Vagina (tissue), 2 donors: ENCODE measurements at places on chromosomes 5 and 9.
A peak's percentile ranks its signal among the peaks of the same experiment; 100 is the strongest.

- H3K4me3 ChIP-seq: no peak overlapping the region
- no peaks in the 10 kb centered on the region for H3K36me3 ChIP-seq
- H3K27me3 ChIP-seq: no peaks in the 10 kb centered on the region
- no peak for DNase-seq
- no peak overlapping the region for H3K27ac ChIP-seq
These were observed 4.5 kb downstream of the RCL1 start for GRCh38 chr9:4796988-4797853.

DNA sequence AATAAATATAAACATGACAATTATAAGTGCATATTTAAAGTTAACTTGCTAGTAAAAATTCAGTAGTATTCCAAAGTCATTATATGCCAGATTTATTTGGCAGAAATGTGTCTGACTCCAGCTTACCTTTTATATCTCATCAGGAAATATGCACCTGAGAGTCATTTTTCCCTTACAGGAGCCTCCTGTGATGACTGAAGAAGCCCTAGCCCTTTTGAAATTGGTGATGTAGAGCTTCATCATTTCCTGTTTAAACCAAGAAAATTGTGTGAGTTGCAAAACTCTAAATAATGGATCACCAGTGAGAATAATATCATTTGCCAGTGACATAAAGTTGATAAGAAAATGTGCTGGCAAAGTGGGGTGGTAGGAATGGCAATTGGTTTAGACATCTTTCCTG lies 42.1 kb upstream of the CTNND2 start:
- no peaks in the 10 kb centered on the region for H3K36me3 ChIP-seq
- H3K27ac ChIP-seq: no peak overlapping the region
- H3K27me3 ChIP-seq: no peaks in the 10 kb centered on the region
- H3K4me1 ChIP-seq: no peaks in the 10 kb centered on the region
- no peak overlapping the region for H3K4me3 ChIP-seq
- no peak for DNase-seq

DNA sequence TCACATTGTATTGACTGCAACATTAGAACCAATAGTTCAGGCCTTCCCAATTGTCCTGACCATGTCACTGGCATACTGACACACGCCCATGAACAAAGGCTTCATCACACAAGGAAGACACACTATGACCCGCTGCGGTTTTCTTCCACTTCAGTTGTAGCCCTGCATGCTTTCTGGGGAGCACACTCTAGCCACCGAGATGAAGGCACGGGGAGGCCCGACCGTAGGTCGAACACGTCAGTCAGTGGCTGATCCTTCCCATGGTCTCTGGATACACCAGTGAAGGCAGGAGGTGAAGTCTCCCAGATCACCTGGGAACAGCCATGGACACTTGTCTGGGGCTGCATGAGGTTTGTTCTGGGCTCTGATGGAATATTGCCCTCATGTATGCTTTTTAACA lies 224.7 kb downstream of the FSTL4 start:
- H3K27me3 ChIP-seq: no peaks in the 10 kb centered on the region
- no peak overlapping the region for H3K27ac ChIP-seq
- H3K36me3 ChIP-seq: no peaks in the 10 kb centered on the region
- H3K4me1 ChIP-seq: no peaks in the 10 kb centered on the region
- no peak overlapping the region for H3K4me3 ChIP-seq

DNA sequence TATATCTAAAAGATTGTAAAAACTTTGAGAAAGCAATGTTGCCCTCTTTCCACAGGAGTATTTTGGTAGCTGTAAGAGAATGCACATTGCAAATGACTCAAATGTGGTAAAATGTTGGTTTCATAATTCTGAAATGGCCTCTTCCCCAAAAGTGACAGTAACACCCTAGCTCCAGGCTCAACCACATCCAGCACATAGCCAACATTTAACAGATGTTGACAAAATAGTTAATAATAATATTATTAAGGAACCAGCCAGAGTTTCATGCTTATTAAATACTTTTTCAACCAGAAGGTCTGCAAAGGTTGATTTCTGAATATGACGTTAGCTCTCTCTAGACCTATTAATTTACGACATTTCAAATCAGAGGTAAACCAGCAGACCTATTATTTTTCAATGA lies 1.3 kb downstream of the ANXA1 start:
- peak overlapping the region; percentile 91 for H3K27ac ChIP-seq
- no peak for DNase-seq
- no peaks in the 10 kb centered on the region for H3K36me3 ChIP-seq
- peak overlapping the region; percentile 62 for H3K4me3 ChIP-seq
- H3K27me3 ChIP-seq: no peaks in the 10 kb centered on the region
- H3K4me1 ChIP-seq: peaks cover 84% of the 10 kb centered on the region

DNA sequence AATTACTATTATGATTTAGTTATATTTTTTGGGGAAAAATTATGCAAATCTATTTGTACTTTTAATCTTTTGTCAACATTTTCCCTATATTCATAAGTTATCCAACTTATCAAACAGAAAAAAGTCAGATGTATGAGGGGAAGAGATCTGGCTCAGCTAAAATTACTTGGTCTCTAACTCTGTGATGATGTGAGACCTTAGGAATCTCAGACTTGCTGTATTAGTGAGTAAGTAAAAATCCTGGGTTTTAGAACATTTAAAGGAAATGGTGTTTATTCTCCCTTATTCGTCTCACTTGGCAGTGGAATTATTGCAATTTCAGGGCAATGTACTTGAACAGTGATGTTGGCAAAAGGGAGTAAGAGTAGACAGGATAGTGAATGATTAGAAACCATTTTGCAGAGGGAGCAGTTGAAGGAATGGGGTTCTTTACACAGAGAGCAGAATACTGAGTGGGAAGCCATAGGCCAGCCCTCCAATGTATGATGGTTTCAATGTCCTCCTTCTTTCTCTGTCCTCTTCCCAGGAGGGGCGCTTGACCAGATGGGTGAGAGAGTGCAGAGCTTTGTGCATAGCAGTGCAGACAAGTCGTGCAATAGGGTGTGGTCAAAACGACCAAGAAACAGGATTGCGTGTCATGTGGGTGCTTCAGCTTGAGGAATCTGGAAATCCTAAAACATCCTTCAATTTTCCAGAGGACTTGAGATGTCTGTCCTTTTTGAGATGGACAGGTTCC lies 91.7 kb downstream of the TENT4A start:
- no peak overlapping the region for H3K4me3 ChIP-seq
- H3K27ac ChIP-seq: no peak overlapping the region
- no peaks in the 10 kb centered on the region for H3K36me3 ChIP-seq

- no peak overlapping the region for H3K27ac ChIP-seq
- no peaks in the 10 kb centered on the region for H3K27me3 ChIP-seq
- no peaks in the 10 kb centered on the region for H3K4me1 ChIP-seq
- H3K4me3 ChIP-seq: no peak overlapping the region
- H3K36me3 ChIP-seq: peaks cover 4% of the 10 kb centered on the region
These were observed 15.4 kb upstream of the IARS1 start for GRCh38 chr9:92308893-92309292.

DNA sequence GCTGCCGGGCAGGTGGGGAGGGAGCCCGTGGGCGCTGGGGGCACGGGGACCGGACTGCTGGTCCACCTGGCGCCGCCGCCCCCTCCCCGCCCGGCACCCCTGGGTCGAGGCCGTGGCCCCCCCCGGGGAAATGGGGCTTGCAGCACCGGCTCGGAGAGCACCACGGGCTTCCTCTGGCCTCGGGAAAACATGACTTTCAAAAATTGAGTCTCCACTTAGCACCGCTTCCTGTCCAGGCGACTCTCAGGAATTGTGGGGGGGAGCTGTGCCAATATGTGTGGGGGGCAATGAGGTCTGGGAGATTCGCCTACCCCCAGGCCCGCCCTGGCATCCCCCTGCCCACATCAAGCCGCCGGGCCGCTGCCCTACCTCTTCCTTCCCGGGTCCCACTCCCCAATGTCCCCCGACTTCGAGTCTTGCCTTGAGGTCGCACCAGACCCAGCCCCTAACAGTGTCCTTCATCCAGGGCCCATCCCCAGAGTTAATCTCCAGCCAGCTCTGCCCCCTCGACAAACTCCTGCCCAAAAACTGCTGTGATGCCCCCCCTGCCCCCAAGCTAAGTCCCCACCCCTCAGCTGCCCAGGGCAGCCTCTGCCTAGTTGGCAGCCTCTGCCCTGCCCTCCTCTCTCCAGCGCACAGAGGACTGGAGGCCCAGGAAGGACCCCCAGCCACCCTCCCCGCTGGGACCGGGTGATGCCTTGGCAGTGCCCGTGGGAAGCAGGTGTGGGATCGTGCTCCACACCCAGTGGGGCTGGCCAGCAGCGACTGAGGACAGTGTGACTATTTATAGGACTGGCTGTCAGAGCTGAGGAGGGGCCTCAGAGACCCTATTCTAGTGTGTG lies 3.9 kb downstream of the EGFL7 start:
- H3K4me3 ChIP-seq: peak overlapping the region; percentile 39
- peaks cover 4% of the 10 kb centered on the region for H3K27me3 ChIP-seq
- H3K4me1 ChIP-seq: peaks cover 13% of the 10 kb centered on the region
- no peak for DNase-seq
- H3K27ac ChIP-seq: peak overlapping the region; percentile 13
- H3K36me3 ChIP-seq: no peaks in the 10 kb centered on the region

GRCh38 chr5:132204371-132205135 lies 23.1 kb downstream of the P4HA2 start:
- H3K4me1 ChIP-seq: peaks cover 13% of the 10 kb centered on the region
- H3K4me3 ChIP-seq: no peak overlapping the region
- peak; percentile 79 for DNase-seq
- no peak overlapping the region for H3K27ac ChIP-seq
- no peaks in the 10 kb centered on the region for H3K36me3 ChIP-seq

GRCh38 chr5:137466889-137467288 lies 32.2 kb downstream of the SPOCK1 start:
- no peaks in the 10 kb centered on the region for H3K4me1 ChIP-seq
- DNase-seq: no peak
- no peaks in the 10 kb centered on the region for H3K27me3 ChIP-seq
- H3K36me3 ChIP-seq: no peaks in the 10 kb centered on the region
- no peak overlapping the region for H3K27ac ChIP-seq

DNA sequence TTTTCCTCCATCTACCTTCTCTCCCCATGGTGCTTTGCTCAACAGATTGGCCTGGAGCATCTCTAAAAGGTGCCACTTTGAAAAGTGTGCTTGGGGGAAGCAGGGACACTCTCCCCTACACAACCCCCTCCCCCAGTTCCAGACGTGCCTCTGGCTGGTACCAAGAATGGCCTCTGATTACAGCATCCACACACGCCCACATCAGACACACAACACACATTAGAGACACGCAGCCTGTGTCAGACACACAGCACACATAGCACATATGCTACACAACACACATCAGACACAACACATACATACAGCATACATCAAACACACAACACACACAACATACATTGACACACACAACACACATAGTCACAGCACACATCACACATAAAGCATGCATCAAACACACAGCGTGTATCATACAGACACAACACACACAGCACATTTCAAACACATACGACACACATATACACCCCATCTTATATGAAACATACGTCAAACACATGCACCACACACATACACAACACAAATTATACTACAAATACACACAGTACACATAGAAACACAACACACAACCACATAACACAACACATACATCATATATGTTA lies 150.4 kb downstream of the RGS3 start:
- H3K27me3 ChIP-seq: no peaks in the 10 kb centered on the region
- no peaks in the 10 kb centered on the region for H3K36me3 ChIP-seq
- no peak overlapping the region for H3K4me3 ChIP-seq
- H3K27ac ChIP-seq: peak overlapping the region; percentile 84
- no peak for DNase-seq
- peaks cover 53% of the 10 kb centered on the region for H3K4me1 ChIP-seq

GRCh38 chr9:137326445-137327065 lies 24.5 kb upstream of the NRARP start:
- no peak for DNase-seq
- no peak overlapping the region for H3K4me3 ChIP-seq
- no peak overlapping the region for H3K27ac ChIP-seq
- no peaks in the 10 kb centered on the region for H3K4me1 ChIP-seq
- no peaks in the 10 kb centered on the region for H3K27me3 ChIP-seq
- H3K36me3 ChIP-seq: no peaks in the 10 kb centered on the region

GRCh38 chr5:117454716-117455212 lies 880.1 kb upstream of the SEMA6A start:
- no peak for DNase-seq
- H3K36me3 ChIP-seq: no peaks in the 10 kb centered on the region
- H3K4me3 ChIP-seq: peak overlapping the region; percentile 26
- no peak overlapping the region for H3K27ac ChIP-seq

GRCh38 chr9:95623640-95624039 lies 106.9 kb upstream of the PTCH1 start:
- no peaks in the 10 kb centered on the region for H3K27me3 ChIP-seq
- H3K27ac ChIP-seq: no peak overlapping the region
- no peaks in the 10 kb centered on the region for H3K36me3 ChIP-seq
- DNase-seq: no peak

DNA sequence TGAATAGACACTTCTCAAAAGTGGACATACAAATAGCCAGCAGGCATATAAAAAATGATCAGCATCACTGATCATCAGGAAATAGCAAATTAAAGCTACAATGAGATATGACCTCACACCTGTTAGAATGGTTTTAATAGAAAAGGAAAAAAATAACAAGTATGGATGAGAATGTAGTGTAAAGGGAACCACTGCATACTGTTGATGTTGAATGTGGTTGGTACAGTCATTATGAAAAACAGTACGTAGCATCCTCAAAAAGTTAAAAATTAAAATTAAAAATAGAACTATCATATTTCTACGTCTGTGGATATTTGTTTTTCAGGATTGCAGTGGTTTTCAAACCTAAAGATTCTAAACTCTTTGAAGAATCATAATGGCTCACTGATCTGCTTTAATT lies 215.1 kb upstream of the NREP start:
- no peaks in the 10 kb centered on the region for H3K36me3 ChIP-seq
- H3K27ac ChIP-seq: no peak overlapping the region
- no peak for DNase-seq
- H3K4me1 ChIP-seq: peaks cover 7% of the 10 kb centered on the region
- no peak overlapping the region for H3K4me3 ChIP-seq

DNA sequence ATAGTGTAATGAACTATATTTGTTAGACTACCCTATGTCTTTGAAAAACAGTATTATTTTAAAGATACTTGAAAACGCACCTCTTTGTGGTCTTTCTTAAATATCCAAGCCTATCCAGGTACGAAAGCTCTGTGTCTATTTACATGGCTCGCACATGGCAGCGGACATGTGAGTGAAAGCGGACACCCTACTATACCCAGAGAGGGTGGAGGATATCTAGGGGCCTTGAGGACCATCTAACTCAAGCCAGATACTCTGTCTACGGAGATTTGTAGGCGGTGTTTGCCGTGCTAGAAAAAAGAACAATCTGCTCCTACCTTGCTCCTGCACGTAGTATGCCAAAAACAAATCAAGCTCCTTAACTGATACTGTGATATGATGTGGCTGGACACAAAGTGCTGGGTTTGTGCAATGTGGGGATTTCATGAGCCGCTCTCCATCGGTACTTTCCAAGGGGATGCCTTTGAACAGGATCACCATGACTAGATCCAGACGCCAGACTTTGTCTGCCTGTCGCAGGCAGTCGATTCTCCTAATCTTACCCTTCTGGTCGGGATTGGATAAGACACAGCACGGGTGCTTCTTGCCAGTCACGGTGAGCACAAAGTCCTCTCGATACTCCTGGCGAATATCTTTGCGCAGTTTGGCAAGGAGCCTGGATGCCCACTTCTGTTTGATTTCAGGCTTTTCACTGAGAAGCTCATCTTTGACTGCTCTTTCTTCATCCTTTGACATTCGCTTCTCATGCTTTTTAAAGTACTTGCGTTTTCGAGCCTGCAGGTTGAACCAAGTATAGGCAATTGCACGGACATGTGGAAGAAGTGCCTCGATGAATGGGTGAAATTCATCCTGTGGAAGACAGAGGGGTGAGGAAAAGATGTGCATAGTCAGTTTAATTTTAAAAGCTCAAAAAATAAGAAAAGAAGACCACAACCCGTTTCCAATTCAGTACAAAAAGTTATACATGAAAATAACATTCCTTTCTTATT lies 7.0 kb downstream of the NFIB start:
- no peaks in the 10 kb centered on the region for H3K27me3 ChIP-seq
- H3K27ac ChIP-seq: no peak overlapping the region
- no peaks in the 10 kb centered on the region for H3K36me3 ChIP-seq
- H3K4me1 ChIP-seq: peaks cover 45% of the 10 kb centered on the region
- H3K4me3 ChIP-seq: no peak overlapping the region
